K562 (cell line): ENCODE measurements at places on chromosomes 11 and 22. TPM values are rescaled to one million over a fixed set of nuclear protein-coding genes. Genes with fewer than 3 reads are reported as not detected.

The PIH1D2 gene
- total RNA-seq, result 1.3 and 1.5 TPM in 2 replicates

The SCUBE2 gene
- total RNA-seq, result 0.16 TPM in 1 of 2 replicates, not detected in the other

The GUCY1A2 gene
- not detected in 2 replicates for total RNA-seq

The APOBEC3B gene
- 43.2 and 43.6 TPM in 2 replicates for total RNA-seq

The TYR gene
- not detected in 2 replicates for total RNA-seq

DNA sequence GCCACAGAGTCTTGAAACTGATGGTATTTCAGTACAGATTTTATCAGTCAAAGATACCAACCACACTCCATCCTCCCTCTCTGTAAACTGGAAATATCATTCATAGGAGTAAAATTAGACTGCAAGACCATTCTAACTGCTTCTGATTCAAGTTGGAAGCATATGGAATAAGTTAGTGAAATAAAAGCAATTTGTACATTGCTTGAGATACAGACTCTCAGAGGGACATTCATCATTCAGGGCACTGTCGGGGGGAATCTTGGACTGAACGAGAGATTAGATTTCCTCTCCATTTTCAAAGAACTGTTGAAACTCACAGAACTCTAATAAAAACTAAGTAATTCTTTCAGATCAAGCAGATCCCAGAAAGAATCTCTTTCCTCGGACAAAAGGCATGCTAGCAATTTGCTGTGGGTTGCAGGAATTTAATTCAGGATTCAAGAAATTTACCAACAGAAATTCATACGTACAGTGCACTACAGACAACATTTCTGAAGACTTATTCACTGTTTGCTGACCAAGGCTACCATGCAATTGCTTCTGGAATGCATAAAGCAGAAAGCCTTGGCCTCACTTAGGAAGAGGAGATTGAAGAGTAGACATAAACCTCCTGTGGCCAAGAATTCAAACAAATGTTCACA is 34.1 kb downstream of the PAMR1 start:
- DNase-seq, result no peak
- no peak overlapping the region for H3K27ac ChIP-seq
- peaks cover 14% of the 10 kb centered on the region for H3K27me3 ChIP-seq
- no peak overlapping the region for H3K4me3 ChIP-seq
- H3K4me1 ChIP-seq, result no peaks in the 10 kb centered on the region

DNA sequence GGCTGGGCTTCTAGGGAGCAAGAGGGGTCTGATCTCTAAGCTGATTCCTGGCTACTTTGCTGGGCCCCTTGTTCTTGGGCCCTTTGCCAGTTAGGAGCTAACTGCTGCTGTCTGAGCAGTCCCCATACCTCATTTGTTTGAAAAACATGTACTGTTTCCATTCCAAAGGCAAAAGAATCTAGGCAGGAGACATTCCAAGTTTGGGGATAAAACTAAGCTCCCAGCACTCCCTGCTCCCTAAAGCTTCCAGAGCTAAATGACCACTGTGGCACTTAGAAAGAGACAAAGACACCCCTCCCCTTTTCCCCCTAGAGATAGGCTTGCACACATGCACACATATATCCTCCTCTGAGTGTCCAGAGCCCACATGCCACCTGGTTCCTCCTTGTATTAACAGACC is 22.7 kb upstream of the RRM1 start:
- DNase-seq, result no peak
- H3K27ac ChIP-seq, result no peak overlapping the region
- H3K4me3 ChIP-seq, result no peak overlapping the region
- H3K4me1 ChIP-seq, result no peaks in the 10 kb centered on the region

DNA sequence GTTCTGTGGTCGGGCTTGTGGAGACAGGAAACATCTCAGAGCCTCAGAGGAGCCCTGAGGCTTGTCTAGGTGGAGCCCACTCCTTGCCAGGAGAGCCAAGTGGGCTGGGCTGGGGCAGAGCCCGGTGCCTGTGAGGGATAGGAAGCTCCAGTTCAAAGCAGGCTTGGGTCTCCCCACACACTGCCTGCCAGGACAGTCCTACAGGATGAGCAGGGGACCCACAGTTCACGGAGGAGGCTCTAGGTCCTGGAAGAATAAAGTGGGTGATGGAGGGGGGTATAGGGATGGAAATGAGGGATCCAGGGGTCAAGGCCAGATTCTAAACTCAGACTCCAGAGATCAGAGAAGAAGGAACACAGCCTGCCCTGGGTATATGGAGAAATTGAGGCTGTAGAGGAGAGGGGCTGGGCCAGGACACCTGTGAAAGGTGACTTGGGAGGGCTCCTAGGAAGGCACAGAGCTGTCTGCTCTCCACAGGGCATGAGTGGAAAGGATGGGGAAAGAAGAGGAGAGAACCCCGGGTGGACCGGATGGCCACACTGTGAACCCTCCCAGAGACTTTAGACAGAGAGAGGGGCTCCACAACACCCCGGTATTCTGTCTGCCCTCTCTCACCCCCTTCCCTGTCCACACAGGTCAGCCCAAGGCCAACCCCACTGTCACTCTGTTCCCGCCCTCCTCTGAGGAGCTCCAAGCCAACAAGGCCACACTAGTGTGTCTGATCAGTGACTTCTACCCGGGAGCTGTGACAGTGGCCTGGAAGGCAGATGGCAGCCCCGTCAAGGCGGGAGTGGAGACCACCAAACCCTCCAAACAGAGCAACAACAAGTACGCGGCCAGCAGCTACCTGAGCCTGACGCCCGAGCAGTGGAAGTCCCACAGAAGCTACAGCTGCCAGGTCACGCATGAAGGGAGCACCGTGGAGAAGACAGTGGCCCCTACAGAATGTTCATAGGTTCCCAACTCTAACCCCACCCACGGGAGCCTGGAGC is 7.4 kb downstream of the IGLL5 start:
- no peak overlapping the region for H3K27ac ChIP-seq
- no peak overlapping the region for H3K4me3 ChIP-seq
- DNase-seq, result peak; percentile 56
- H3K27me3 ChIP-seq, result peaks cover 15% of the 10 kb centered on the region; the same call in 2 of the 3 replicates
- H3K36me3 ChIP-seq, result no peaks in the 10 kb centered on the region
- H3K4me1 ChIP-seq, result no peaks in the 10 kb centered on the region

GRCh38 chr11:122723106-122723505 is 67.6 kb downstream of the UBASH3B start:
- H3K27me3 ChIP-seq, result no peaks in the 10 kb centered on the region; the same call in 1 of the 3 replicates
- no peak overlapping the region for H3K4me3 ChIP-seq
- no peak for DNase-seq
- H3K4me1 ChIP-seq, result no peaks in the 10 kb centered on the region

- H3K36me3 ChIP-seq, result no peaks in the 10 kb centered on the region
- no peak overlapping the region for H3K27ac ChIP-seq
- peak; percentile 8 for DNase-seq
- H3K4me1 ChIP-seq, result no peaks in the 10 kb centered on the region
Measured at GRCh38 chr11:35526370-35526792, 965 bp upstream of the PAMR1 start.

DNA sequence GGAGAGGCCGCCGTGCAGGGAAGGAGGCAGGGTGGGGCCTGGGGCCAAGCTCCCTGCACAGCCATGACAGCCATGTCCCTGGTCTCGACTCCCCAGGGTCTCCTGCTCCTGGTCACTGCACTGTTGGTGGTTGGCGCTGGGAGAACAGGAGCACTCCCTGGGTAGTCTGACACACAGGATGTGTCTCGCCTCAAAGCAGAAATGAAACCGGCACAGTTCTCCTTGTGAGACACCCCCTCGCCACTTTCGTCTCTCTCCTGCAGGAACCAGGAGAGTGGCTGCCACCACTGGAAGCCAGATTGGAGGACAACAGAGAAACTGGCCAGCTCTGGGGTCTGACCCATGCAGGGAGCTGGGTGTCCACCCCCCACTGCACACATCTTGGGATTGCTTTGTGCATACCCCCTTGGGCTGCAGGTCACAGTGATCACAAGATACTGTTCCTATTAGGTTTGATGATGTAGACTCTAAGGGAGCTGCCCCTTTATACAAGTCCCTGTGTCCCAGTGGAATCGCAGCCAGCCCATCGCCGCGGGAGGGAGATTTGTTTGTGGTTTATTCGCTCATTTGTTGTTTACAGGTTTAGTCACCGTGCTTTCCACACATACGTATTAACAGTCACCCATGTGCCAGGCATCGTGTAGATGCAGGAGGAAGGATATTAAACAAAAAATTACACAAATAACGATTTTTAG is 27.0 kb upstream of the YWHAH start:
- H3K4me3 ChIP-seq, result no peak overlapping the region
- H3K36me3 ChIP-seq, result no peaks in the 10 kb centered on the region; the same call in 2 of the 3 replicates
